ENCODE measurements at places on chromosomes 4 and X.
A peak's percentile ranks its signal among the peaks of the same experiment; 100 is the strongest.

GRCh38 chr4:6658597-6659075, 18.2 kb downstream of the MRFAP1 start:
- DNase-seq: no peak

- DNase-seq: no peak
Measured at GRCh38 chr4:168059251-168059650, 33.1 kb upstream of the ANXA10 start.

DNA sequence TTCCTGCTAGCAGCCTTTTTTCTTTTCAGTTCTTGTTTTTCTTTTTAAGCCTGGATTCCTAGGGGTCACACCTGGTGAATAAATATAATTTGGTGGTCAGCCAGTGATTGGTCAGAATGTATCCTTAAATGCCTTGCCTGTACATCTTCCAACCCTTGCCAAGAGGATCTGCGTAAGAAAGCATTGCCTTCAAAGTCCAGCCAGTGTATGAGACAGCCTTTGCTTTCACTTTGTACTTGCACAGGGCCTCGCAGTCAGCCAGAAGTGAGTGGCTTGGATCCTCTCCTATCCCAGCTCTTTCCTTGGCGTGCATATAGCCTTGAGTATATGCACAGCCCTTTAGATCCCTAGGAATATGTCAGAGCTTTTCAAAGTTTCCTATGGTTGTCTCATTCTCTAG, 22.2 kb downstream of the KANTR start:
- no peak for DNase-seq

- DNase-seq: peak; percentile 46
Measured at GRCh38 chr4:84498203-84498934, 723 bp downstream of the NKX6-1 start.

GRCh38 chrX:40168480-40169011, 70.8 kb upstream of the BCOR start:
- DNase-seq: no peak

All from SK-N-SH (cell line).